ENCODE measurements at places on chromosomes 2 and 18. TPM values are rescaled to one million over a fixed set of nuclear protein-coding genes. Genes with fewer than 3 reads are reported as not detected.

The RNF152 gene
- 10.9 TPM for total RNA-seq

The CNDP1 gene
- not detected for total RNA-seq

The TNFAIP6 gene
- total RNA-seq = 3.5 TPM

The AQP12B gene
- total RNA-seq = not detected

The KIF1A gene
- total RNA-seq = 83.0 TPM

The TMEM169 gene
- 0.32 TPM for total RNA-seq

The EMILIN1 gene
- 44.2 TPM for total RNA-seq

The APCDD1 gene
- total RNA-seq = 51.8 TPM
